Keratinocyte (primary cell): ENCODE measurements at places on chromosomes 3 and 15. TPM values are rescaled to one million over a fixed set of nuclear protein-coding genes. Genes with fewer than 3 reads are reported as not detected.

NIPA2 gene
- 52.7 to 81.2 TPM (median 64.6 TPM) in 3 replicates for polyA plus RNA-seq

CTSH gene
- polyA plus RNA-seq = 23.0 to 38.4 TPM (median 26.6 TPM) in 3 replicates

DNA sequence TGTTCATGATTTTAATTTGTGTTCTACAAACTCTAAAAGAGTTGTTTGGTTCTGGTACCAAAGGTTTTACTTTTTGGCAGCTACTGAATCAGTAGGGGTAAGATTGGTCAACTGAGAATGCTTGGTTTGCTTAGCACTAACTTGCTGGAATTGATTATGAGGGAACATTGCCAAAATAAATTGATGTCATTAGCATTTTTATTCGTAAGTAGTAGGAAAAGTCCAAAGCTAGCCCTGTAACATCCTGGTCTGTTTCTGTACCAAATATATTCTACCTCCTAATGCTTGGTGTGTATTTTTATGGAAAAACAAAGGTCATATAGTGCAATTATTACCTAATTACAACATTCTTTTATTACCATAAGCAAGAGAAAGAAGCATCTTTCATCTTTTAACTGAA lies 35.9 kb upstream of the KPNA4 start:
- no peak for DNase-seq

GRCh38 chr3:185126201-185126600 lies 26.7 kb downstream of the C3orf70 start:
- no peak for DNase-seq

DNA sequence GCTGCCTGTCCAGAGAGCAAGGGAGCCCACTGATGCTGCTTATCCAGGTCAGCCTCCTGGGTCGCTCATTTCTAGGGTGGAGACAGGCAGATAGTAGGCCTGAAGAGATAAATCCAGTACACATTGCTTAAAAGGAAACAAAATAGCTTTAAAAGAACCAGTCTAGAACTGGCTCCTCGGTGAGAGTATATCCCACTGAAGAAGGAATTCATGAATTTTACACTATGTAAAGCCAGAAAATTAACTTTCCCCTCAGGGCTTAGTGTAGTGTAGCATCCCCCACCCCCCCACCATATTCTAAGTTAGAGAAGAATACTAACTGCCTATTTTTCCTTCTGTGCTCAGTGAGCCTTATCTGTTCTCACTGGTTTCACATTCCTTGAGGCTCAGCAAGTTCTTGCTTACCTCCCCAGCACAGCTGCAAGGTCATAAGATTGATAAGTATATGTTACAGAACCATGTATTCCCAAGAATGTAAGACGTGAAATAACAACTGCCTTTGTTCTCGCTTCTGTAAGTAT lies 30.5 kb upstream of the NOX5 start:
- DNase-seq = no peak

DNA sequence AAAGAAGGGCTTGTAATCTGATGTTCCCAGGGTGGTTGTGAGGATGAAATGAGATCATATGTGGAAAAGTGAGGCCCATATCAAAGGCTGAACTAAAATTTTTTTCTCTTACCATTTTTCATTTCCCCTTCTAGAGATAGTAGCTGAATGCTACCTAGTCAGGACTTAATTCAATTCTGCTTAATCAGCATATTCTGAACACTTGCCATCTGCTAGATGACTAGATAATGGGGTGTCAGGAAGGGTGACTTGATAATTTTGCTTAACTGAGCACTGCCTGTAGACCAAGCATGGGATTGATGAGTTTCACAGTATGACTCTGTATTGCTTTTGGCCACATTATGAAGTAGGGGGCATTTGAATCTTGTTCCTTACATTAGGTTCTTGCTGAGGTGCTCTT lies 136.2 kb downstream of the CHST2 start:
- DNase-seq = no peak
